ENCODE measurements at places on chromosomes 1 and 21.

DNA sequence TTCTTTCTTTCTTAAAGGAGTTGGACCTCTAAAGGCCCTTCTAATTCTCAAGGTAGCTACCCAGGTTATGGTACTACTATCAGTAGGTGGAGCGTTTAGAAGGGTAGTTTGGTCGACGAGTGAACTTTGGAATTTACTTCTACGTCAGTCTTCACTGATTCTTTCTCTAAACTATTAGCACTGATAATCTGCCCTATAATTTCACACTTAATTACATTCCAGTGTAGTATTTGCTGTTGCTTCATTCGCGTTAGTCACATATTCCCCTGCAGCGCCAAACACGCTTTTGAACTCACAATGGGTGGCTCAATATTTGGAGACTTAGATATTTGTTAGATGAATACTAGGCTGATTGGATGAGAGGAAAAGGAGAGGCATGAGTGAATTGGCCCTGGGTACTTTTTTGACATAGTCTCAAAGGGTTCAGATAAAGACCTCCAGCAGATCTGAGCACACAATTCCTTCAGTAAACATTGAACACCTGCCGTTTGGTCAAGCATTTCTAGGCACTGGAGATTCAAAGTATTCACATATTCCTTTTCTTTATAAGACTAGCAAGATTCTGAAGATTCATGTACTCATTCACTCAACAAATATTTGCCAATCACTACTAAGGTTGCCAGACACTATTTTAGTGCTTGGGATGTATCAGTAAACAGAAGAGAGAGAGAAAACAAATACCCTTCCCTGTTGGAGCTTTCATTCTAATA, 929 bp upstream of the FOXJ3 start:
- DNase-seq, result peak; percentile 87

GRCh38 chr1:242515555-242515954, 8.9 kb downstream of the PLD5 start:
- no peak for DNase-seq

DNA sequence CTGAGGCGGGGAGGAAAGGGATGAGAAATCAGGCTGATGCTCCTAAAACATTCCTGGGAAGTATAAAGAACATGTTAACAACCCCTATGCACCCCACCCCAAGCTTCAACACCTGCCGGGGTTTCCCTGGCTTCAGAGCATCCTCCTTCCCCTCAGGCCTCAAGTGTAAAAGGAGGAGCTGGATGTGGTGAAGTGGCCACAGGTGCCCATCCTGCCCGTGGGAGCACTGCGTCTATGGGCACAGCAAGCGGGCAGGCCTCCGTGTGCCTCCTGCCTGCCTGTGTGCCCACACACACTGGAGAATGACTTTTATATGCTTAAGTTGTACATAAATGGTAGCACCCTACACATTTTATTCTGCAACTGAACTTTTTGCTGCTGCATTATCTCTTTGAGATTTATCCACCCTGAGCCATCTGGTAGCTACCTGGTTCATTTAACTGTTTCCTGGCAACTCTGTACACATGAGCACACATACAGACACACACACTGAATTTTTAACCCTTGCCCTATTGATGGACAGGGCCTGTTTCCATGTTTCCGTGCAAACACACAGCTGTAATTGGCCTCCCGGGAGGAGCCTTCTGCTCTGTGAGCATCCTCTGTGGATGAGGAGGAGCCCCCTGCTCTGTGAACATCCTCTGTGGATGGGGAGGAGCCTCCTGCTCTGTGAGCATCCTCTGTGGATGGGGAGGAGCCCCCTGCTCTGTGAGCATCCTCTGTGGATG, 13.4 kb upstream of the FTCD start:
- no peak for DNase-seq

- no peak for DNase-seq
These were observed 100.0 kb upstream of the RAB4A start for GRCh38 chr1:229170778-229171505.

- no peak for DNase-seq
These were observed 51.5 kb upstream of the EPS8L3 start for GRCh38 chr1:109814993-109815786.

- DNase-seq, result peak; percentile 20
These were observed 111.3 kb downstream of the PATJ start for GRCh38 chr1:61853583-61853982.

DNA sequence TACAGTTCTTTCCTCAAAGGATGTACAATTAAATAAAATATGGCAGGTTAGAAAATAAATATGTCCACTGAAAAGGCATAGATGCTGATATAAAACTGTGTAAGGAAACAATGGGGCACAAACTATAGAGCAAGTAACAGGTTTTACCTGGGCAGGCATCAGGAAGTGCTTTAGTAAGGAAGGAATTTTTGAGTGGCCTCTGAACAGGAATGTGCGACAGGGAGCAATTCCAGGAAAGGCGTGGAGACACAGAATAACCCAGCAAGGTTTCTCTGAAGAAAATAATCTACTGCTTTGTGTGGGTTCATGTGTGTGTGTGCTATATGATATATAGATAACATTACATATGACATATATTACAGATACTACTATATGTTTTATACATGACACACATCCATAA, 128.4 kb downstream of the RGS21 start:
- DNase-seq, result no peak

DNA sequence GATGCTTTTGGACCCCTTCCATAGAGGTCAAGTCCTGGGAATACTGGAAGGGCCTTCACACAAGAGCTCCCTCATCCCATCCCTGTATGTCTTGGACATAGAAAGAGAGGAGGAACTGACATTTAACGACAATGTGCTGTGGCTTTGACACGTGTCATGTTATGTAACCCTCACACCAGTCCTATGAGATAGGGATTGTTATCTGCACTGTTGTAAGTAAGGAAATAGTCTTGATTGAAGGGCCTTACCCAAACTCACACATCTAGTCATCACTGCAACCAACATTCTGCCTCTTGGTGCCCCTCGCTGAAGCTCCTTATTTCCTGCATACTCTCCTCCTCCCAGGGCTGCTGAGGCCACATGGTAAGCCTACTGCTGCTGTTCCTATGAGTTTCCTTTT, 63.7 kb upstream of the ANGPTL1 start:
- no peak for DNase-seq

GRCh38 chr1:208185801-208186231, 58.4 kb downstream of the PLXNA2 start:
- peak; percentile 27 for DNase-seq

- no peak for DNase-seq
These were observed 21.8 kb upstream of the GPR153 start for GRCh38 chr1:6282577-6283270.

GRCh38 chr1:37844536-37844935, 14.9 kb downstream of the MTF1 start:
- no peak for DNase-seq

- DNase-seq, result no peak
These were observed 8.5 kb downstream of the PRDM2 start for GRCh38 chr1:13708380-13708982.

GRCh38 chr1:67479146-67479891, 49.1 kb upstream of the SERBP1 start:
- DNase-seq, result no peak

GRCh38 chr1:185720633-185721272, 13.4 kb upstream of the HMCN1 start:
- DNase-seq, result peak; percentile 33

GRCh38 chr1:170558731-170559130, 26.8 kb downstream of the GORAB start:
- no peak for DNase-seq

GRCh38 chr1:22976461-22977243, 4.0 kb upstream of the LACTBL1 start:
- peak; percentile 74 for DNase-seq

GRCh38 chr1:23673086-23673813, 18.4 kb upstream of the RPL11 start:
- no peak for DNase-seq

- no peak for DNase-seq
These were observed 21.2 kb downstream of the CCT8 start for GRCh38 chr21:29052224-29052623.

GRCh38 chr21:44737706-44738354, 26.5 kb upstream of the TSPEAR start:
- peak; percentile 5 for DNase-seq
